Caco-2 (cell line): ENCODE measurements at places on chromosomes 7 and 10.
A peak's percentile ranks its signal among the peaks of the same experiment; 100 is the strongest.

- no peak for DNase-seq
Measured at GRCh38 chr10:83909001-83909400, 230.3 kb upstream of the GHITM start.

DNA sequence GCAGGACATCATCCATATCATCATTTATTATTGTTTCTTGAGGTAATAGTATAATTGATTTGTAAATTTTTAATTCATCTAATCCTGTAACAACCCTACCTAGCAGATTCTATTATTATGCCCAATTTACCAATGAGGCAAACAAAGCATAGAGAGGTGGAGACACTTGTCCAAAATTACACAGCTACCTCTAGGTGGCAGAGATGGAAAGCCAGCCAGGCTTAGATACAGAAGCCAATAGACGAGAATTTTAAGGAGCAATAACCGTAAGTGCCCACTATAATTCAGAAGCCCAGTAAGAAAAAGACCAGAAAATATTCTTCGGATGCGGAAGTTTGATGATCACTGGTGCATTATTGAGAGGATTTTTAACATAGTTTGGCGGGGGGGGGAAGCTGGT lies 54.0 kb downstream of the ANK3 start:
- DNase-seq = no peak

DNA sequence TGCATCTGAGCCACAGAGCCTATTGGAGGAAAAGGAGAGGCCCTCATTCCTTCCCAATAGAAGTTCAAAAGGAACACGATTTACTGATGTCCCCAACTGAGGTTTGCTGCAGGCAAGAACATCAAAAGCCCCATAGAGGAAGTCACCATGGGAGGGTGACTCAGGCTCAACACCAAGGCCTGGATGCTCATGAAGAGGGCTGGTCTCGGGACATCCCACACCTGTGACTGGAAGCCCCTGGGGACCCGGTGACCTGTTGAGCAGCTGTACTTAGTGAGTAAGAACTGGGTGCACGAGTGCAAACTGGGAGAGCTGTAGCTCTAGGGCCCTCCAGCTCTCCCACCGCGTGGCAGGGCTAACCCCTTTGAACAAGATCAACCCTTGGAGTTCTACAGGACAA lies 38.0 kb downstream of the CYTH3 start:
- no peak for DNase-seq

- no peak for DNase-seq
Measured at GRCh38 chr7:1662101-1662500, 8.0 kb upstream of the ELFN1 start.

GRCh38 chr7:140685407-140686087 lies 11.0 kb upstream of the NDUFB2 start:
- DNase-seq = no peak

DNA sequence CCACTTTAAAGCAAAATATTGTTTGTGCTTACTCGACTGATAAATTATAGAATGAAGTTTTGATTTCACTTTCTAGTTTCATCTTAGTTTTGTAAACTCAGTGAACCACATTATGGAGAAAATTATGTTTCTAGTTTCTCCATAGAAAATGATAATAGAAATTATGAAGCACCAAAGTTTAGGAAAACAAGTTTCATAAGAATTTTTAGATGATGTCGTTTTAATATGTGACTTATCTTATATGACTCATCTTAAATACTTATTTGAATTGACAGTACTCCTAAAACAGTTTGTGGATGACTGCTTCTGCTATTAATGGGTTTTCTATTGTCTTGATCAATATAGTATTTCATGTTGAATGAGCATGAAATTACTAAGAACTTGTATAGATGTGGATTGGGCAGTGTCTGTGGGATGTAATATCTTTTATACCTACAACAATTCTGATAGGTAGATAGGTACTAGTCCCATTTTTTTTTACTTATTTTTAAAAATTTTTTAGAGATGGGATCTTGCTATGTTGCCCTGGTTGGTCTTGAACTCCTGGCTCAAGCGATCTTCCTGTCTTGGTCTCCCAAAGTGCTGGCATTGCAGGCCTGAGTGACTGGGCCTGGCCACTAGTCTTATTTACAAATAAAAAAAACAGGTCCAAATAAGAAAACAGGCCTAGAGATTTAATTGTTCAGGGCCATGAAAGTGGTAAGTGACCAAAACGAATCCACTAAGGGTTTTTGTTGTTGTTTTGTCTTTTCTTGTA lies 3.7 kb downstream of the HBP1 start:
- DNase-seq = no peak

DNA sequence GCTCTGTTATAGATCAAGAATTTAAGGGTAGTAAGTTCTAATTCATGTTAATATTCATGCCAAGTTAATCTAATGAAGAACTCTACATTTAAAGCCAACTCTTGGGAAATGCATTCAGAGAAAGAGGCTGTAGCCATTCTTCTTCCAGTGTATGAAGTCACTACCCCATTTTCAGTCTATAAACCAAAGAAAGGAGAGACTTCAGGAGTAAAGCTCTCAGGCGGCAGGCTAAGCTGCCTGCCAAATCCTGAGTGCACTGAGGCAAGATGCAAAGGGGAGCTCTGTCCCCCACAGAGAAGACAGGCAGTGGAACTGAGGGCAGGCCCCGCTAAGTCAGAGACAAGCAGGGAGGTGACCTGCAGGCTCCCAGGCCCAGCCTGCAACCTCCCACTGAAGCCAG lies 41.5 kb downstream of the SLIT1 start:
- DNase-seq = no peak

- peak; percentile 55 for DNase-seq
Measured at GRCh38 chr10:102642736-102643335, 1.4 kb upstream of the TRIM8 start.

DNA sequence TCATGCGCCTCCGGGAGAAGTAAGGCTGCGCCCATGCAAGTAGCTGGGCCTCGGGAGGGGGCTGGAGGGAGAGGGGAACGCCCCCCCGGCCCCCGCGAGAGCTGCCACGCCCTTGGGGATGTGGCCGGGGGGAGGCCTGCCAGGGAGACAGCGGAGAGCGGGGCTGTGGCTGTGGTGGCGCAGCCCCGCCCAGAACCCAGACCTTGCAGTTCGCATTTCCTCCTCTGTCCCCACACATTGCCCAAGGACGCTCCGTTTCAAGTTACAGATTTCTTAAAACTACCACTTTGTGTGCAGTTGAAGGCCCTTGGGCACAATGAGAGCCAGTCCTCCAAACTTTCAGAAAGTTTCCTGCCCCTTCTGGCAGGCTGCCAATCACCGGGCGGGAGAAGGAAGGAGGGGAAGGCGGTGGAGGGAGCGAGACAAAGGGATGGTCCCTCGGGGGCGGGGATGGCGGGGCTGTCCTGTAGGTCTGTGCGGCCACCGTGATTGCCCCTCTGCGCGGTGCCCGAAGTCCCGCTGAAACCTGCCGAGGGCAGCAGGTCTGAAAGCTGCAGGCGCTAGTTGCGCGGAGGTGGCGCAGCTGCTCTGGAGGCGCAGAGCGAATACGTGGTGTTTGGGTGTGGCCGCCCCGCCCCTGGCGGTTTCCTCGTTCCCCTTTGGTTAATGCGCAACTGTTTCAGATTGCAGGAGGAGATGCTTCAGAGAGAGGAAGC lies 2.1 kb downstream of the VIM start:
- peak; percentile 89 for DNase-seq

DNA sequence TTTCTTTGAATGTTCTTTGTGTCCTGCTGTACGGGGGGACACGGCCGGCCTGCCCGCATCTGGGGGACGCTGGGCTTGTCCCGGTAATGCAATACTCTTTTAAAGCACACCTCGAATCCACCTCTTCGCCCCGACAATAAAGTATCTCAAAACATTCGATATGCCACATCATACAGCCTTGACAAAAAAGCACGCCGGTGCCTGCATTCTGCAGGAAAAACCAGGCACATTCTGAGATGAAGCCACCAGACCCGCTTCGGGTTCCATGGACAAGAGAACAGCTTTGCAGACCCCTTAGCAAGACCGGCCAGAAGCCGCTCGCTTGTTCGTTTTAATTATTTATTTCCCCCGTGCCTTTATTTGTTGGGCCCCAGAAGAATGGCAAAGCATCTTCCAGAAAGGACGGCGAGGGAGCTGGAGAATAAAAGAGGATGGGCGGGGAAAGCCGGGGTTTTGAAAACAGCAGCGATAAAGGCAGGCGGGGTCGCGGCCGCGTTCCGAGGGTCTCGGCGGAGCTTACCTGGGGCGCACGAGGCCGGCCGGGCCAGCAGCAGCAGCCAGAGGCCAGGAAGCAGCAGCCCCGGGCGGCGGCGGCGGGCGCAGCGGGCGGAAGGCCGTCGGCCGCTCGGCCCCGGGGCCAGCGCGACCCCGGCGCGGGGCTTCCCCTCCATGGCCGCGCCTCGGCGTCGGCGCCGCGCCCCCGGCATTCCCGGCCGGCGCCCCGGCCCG lies 462 bp downstream of the KIAA1549 start:
- DNase-seq = no peak

GRCh38 chr7:322111-322671 lies 32.2 kb downstream of the FOXL3 start:
- peak; percentile 96 for DNase-seq

GRCh38 chr10:35890676-35891495 lies 248.8 kb upstream of the FZD8 start:
- DNase-seq = no peak

GRCh38 chr7:22589641-22590201 lies 89.7 kb upstream of the STEAP1B start:
- DNase-seq = no peak

DNA sequence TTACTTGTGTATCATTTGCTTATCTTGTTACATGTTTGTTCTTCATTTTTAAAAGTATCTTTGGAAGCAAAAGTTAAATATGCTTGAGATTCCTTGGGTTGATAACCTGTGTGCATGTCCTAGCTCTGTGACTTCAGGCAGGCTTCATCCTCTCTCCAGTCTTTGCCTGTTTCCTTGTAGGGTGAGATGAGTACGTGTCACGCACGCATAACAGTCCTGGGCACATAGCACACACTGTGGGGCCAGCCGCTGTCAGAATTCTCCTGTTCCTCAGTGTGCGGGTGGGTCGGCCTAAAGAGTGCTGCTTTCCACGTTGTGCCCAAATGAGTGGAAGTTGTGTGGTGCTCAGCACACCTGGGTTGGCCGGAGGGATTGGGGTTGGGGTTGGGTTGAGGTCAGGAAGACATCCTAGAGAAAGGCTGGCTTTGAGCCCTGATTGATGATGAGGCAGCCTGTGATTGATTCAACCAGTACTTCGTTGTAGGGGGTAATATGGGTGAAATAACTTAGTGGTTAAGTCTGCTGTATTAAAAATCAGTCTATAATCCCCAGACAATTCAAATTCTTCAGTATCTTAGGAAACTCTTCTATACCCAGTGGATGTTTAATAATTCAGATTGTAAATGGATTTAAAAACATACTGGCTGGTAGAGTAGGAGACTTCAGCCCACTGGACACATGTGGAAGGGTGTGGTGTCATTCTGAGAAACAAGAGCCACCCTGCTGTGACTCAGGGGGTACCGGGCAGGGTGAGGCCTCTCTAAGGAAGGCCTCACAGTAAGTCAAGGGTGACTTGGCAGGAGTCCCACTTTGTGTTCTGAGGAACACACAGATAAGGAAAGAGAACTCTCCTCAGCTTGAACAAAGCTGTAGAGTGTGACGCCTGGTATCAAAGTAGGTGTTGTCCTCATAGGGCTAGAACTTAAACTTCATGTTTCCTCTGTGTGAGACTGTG lies 54.8 kb downstream of the DAGLB start:
- no peak for DNase-seq

GRCh38 chr7:157401567-157402387 lies 65.0 kb downstream of the DNAJB6 start:
- DNase-seq = no peak

GRCh38 chr10:51617576-51618235 lies 81.7 kb downstream of the CSTF2T start:
- DNase-seq = no peak

DNA sequence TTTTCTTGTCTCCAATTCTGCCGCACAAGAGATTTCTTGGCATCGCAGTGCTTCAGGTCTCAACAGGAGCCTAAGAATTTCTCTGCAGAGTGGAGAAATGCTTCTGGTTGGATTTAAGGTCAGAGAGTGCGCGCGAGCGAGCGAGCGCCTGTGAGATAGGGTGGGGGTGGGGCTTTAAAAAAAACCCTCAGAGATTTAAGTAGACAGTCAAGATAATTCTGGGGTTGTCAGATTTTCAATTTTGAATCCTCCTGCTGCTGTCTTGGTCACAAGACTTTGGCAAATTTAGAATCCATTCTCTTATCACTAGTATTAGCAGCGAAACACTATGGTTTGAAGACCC lies 49.7 kb downstream of the CPEB3 start:
- no peak for DNase-seq

DNA sequence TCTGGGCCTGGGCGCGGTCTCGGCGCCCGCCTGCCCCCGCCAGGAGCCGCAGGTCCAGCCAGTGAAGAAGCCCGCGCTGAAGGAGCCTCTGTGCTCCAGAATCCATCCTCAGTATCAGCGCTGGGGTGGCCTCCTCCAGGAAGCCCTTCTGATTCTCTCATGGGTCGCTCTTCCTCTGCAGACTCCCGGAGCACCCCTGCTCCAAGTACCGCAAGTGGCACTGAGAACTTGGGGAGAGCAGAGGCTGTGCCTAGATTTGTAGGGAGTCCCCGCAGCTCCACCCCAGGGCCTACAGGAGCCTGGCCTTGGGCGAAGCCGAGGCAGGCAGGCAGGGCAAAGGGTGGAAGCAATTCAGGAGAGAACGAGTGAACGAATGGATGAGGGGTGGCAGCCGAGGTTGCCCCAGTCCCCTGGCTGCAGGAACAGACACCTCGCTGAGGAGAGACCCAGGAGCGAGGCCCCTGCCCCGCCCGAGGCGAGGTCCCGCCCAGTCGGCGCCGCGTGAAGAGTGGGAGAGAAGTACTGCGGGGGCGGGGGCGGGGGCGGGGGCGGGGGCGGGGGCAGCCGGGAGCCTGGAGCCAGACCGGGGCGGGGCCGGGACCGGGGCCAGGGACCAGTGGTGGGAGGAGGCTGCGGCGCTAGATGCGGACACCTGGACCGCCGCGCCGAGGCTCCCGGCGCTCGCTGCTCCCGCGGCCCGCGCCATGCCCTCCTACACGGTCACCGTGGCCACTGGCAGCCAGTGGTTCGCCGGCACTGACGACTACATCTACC lies at the start of gene ALOX5:
Gene ALOX5 (plus strand): TSS at position 641 of the 774 bp plus-strand sequence. CDS start 64 bp downstream, at position 705.
- peak; percentile 69 for DNase-seq

- DNase-seq = no peak
Measured at GRCh38 chr10:131646551-131647525, 254.0 kb upstream of the PPP2R2D start.

DNA sequence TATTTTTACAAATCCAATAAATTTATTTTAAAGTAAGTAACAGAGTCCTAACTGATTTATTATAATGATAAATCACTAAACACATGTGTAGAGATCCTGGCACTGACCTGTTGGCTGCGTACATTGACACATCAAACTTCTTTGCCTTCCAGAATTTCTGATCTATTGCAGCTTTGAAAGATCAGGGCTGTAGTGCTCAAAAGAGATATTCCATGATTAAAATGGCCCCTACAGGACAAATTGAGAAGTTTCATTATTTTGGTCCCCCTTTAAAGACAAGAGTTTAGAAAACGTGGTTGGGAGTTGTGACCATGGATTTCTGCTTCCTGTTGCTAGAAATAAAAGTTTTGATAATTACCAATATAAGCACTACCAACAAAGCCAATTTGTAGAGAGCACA lies 87.7 kb upstream of the PDK4 start:
- DNase-seq = no peak

- DNase-seq = no peak
Measured at GRCh38 chr7:124689931-124690330, 75.7 kb downstream of the GPR37 start.

GRCh38 chr7:50661345-50662040 lies 96.3 kb upstream of the DDC start:
- no peak for DNase-seq
